Stimulated activated CD8-positive, alpha-beta memory T cell treated with anti-CD3 and anti-CD28 coated beads, Interleukin-7, amount 100 ng/mL, for 24 hours (primary cell): ENCODE measurements at places on chromosomes 3 and 15.

GRCh38 chr15:46137443-46137842, 502.6 kb downstream of the SQOR start:
- no peak for DNase-seq

- no peak for DNase-seq
Observed at GRCh38 chr15:90909976-90910375, 6.9 kb downstream of the MAN2A2 start.

GRCh38 chr15:95557226-95558046, 773.1 kb upstream of the NR2F2 start:
- no peak for DNase-seq

DNA sequence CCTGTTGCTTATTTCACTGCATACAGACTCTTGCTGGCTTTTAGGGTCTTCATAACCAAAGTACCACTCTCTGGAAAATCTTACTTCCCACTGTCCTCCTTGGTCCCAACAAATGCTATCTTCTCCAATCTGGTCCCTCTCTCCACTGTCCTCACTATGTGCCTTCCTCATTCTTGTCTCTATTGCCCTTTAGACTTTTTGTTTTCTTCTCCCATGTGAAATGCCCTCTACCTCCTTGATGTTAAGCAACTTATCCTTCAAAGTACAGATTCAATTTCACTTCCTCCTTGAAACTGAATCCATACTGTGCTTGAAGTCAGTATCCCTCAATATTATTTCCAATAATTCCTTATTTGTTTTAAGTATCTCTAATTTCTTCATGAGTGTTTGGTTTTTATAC, 60.8 kb downstream of the CGGBP1 start:
- no peak for DNase-seq

DNA sequence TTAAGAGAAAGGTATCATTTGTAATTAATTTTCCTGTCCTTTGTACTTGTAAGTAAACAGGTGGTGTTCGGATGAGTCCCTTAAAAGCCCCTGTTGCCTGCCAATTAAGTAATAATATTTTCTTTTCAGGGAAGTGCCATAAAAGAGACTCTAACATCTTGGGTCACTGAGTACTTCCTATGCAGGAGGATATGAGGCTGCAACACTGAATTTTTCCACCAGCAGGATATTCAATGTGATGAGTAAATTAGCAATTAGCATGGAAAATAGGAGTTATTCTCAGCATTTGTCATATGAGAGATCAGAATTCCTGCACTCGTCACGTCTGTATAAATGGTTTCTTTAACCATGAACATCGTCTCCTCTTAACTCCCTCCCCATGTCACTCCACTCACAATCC, 45.4 kb downstream of the WWTR1 start:
- no peak for DNase-seq

DNA sequence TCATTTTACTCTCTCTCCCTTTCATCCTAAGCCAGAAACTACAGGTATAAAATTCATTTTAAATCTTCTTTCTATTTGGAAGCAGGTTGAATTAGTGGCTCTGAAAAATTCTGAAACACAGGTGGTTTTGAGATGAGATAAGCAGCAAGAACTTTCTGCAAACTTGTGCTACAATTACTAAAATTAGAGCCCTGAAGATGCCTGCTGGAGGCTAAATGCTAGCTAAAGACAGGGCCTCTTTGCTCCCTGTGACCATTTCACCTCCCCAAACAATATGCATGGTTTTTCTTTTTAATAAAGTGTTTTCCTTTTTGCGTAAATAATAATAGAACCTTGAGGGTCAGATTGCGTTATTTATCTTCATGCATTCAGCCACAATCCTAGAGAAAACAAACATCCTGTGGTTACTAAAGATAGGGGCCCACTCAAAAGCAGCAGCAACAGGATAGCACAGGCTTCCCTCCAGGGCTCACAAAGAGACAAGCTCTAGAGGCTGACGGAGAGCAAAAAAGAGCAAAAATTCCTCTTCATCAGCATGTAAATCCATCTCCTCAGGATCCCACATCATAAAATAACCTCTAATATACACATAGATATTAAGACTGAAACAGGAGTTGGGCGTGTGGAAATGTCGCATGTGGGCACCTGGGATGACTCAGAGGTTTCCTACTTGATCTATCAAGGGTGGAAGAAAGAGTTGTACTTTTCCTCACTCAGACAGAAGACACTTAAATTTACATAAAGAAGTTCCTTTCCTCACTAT, 26.5 kb upstream of the CP start:
- no peak for DNase-seq
